HS-5 (cell line): ENCODE measurements at places on chromosomes 6 and 20.

- DNase-seq: no peak
These were observed 40.9 kb upstream of the NNAT start for GRCh38 chr20:37479925-37480691.

GRCh38 chr6:18595774-18596530 lies 208.8 kb downstream of the RNF144B start:
- DNase-seq: peak; percentile 37

- no peak for DNase-seq
These were observed 15.9 kb downstream of the PFDN4 start for GRCh38 chr20:54223751-54224150.

- no peak for DNase-seq
These were observed 35.4 kb downstream of the MDFI start for GRCh38 chr6:41673704-41674000.

- no peak for DNase-seq
These were observed 37.6 kb downstream of the BEND3 start for GRCh38 chr6:107077710-107078109.

GRCh38 chr6:24583463-24584381 lies 62.3 kb downstream of the KIAA0319 start:
- peak; percentile 23 for DNase-seq

- no peak for DNase-seq
These were observed 233.2 kb upstream of the SOX4 start for GRCh38 chr6:21360336-21360735.

DNA sequence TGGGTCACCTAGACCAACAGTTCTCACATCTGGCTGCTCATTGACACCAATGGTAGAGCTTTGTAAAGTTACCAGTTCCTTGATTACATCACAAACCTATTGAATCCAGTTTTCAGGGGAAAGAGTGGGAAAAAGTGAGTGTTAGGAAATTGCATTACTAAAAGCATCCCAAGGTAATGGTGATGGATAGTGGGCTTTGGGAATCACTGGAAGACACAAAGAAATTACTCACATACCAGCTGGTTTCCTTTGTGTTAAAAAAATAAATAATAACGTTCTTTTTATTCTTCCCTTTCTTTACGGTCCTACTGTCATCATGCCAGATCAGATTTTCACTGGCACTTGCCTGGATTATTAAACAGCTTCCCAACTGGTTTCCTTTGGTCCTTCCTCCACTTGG lies 370.7 kb downstream of the RFPL4B start:
- DNase-seq: no peak

DNA sequence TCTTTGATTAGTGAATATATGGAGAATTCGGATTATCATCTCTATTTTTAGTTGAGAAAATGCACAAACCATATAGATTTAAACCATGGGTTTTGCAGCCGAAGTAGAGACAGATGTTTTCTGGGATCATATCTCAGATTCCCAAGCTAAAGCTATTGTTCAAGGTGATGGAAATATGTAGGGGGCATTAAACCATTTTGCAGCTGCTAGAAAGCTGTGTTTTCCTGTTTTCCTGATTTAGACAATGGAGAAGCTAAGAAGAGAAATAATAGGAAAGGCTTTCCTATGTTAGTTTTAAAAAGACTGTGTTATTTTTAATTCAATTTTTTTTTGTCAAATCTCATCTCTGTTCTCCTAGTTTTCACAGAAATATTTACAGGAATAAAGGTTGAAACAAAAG lies 6.2 kb downstream of the CD93 start:
- DNase-seq: no peak

DNA sequence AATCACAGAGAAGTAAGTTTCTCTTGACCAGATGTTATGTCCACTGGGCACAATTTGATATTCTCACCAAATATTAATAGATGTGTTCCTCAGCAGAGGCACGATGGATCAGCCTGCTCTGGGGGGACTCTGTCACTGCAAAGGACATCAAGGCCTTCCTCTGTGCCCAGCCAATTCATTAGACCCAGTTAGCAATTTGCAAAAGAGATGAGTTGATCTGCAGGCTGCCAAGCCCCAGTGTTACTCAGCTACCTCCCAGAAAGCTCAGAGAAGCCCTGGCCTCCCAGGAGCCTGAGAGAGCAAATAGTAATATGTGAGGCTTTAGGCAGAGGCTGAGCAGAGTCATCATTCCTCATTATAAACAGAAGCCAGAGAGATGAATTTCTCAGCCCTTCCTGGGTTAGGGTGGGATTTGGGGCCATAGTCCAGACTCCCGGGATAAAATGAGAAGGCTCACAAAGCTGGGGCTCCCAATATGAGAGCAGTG lies 54.2 kb downstream of the ZNF831 start:
- DNase-seq: no peak

DNA sequence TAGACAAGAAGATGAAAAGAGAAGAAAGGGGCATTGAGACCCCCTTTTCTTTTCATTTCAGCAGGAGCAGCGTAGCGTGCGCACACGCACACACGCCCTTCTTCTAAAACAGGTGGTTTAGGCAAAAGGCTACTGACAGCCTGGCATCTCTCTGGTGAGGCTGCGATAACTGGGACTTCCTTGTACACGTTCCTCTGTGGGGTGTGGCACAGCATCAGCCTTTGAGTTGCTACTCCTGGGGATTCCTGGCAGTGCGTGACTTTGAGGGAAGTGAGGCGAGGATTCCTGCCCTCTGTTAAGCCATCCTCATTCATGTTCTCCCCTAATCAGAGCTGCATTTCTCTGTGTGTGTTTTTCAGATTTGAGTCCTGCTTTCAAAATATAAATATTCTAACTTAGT lies 94.7 kb downstream of the TMEM170B start:
- DNase-seq: no peak

DNA sequence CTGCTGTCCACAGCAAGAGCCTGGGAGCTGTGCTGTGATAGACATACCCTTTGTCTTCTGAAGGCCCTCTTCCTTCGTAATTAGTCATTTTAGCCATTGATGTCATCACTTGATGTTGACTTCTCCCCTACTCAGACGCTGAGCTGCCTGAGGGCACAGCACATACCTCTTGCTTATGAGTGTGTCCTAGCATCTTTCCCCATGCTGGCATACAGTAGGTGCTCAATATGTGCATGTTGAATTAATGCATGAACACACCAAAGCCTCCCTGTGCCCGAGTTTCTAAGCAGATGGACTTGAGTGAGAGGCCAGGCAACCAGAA lies 35.8 kb upstream of the FAM83D start:
- DNase-seq: no peak

DNA sequence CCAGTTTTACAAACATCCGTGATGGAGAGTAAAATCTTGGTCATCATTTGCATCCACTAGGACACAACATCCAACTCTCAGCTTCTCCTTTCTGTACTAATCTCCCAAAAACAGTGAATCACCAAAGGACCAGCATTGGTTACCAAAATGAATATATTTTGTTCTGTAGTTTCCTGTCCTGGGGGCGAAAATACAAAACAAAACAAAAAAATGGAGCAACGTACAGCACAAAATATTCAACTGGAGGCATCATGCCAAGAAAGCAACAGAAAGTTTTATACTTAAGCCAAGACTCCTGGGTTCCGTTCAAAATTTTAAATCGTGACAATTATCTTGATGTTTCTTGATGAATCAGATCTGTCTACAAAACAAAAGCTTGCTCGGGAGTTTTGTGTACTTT lies 126.6 kb upstream of the CCDC28A start:
- no peak for DNase-seq

GRCh38 chr6:35195120-35195780 lies 18.5 kb upstream of the SCUBE3 start:
- DNase-seq: no peak

DNA sequence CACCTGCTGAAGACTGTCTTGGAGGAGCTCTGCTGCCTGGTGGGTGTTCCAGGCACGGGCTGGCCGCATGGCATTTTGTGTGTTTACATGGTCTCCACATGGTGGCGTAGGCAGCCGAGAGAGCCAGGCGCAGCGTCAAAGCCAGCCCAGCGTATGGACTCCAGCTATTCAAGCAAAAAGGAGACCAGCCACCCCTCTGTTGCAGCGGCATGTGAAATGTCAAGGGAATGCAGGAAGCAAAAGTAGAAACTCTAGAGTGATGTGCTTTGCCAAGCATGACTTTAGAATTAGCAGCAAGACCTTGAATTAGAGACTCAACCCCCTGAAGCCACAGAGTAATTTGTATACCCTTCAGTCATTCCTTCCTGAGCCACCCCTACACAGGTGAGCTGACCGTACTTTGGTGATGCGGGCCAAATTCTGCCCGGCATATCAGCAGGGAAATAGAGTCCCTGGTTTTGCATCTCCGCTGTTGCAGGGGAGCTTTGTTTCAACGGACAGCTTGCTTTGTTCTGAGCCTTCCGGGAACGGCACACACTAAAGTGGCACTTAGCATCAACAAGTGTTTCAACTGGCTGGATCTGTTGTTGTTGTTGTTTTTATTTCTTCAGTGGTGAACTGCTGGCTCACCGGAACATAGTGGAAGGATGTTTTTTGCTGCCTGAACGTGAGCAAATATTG lies 48.5 kb downstream of the FNDC1 start:
- DNase-seq: no peak

- no peak for DNase-seq
These were observed 272.0 kb downstream of the ARID1B start for GRCh38 chr6:157049133-157049532.

DNA sequence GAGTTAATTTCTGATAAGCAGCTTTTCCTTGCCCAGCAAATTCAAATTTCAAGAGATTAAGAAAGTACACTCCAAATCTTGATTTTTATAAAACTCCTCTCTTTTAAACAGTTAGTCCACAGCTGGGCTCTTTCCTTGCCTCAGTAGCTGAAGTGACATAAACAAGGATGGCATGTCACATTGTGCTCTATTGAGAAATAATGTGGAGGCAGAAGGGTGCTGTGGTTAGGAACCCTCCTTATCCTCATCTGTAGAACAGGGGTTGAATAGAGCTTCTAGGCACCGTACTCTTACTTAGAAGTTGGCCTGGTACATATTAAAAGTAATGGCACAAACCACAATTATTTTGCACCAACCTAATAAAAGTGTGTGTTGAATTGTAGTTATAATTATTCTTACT lies 70.3 kb downstream of the RSPO3 start:
- no peak for DNase-seq
